CD4-positive, alpha-beta T cell treated with Interleukin-15 for 1 hour (primary cell): ENCODE measurements at places on chromosomes 5 and 9.
A peak's percentile ranks its signal among the peaks of the same experiment; 100 is the strongest.

DNA sequence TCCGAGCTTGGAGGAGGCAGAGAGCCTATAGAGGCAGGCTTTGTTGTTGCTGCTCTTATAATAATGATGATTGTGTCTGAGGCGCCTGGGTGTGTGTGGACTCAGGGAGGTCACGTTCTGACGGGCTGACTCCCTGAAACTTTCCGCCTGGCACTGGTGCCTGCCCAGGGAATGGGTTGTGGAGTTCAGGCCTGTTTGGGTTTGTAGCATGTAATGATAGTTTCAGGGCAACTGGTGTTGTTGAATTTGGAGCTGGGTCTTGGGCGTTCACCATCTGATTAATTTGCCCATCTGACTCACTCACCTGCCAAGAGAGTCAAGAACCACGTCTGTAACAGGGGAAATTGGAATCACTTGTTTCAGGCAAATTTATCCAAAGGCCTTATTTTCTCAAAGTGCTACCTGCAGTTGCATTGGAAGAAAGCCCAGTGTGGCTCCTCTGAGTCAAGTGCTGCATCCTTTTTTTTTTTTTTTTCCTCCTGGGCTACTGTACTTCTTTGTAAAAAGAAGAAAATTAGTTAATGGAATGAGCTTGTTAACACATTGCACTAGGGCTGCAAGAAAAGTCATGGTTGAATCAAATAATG is 386.5 kb downstream of the GADD45G start:
- DNase-seq = no peak

- DNase-seq = no peak
These were observed 52.9 kb upstream of the KIAA1958 start for GRCh38 chr9:112433499-112434392.

DNA sequence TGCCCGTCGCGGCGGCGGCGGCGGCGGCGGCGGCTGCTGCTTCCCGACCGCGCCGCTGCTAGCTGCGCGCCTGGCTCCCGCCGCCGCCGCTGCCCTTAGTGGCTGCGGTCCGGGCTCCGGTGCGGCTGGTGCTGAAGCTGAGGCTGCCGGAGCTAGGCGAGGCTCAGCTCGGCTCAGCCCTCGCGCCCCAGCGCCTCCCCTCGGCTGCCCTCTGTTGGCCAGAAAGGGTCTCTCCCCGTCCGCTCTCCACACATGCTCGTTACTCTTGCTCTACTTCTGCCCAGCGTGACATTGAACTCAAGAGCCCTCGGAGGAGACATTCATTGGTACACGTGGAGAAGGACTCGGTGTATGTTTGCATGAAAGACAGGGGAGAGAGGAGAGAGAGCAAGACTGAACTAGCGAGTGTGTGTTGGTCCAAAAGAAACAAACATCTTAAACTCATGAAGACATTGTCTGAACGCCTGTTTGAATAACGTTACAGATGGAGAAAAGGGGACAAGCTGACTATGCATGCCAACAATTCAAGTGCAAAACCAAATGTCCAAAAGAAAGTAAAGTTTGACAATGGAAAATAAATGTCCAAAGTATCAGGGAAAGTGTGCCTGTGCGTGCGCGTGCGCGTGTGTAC is at the start of gene HCN1:
HCN1 (minus strand) TSS at position 175 of the 631 bp plus-strand sequence.
- no peak for DNase-seq

- peak; percentile 36 for DNase-seq
These were observed 89.0 kb upstream of the MAP1B start for GRCh38 chr5:72018143-72018803.

- DNase-seq = no peak
These were observed 89.4 kb upstream of the CD180 start for GRCh38 chr5:67286006-67286405.

DNA sequence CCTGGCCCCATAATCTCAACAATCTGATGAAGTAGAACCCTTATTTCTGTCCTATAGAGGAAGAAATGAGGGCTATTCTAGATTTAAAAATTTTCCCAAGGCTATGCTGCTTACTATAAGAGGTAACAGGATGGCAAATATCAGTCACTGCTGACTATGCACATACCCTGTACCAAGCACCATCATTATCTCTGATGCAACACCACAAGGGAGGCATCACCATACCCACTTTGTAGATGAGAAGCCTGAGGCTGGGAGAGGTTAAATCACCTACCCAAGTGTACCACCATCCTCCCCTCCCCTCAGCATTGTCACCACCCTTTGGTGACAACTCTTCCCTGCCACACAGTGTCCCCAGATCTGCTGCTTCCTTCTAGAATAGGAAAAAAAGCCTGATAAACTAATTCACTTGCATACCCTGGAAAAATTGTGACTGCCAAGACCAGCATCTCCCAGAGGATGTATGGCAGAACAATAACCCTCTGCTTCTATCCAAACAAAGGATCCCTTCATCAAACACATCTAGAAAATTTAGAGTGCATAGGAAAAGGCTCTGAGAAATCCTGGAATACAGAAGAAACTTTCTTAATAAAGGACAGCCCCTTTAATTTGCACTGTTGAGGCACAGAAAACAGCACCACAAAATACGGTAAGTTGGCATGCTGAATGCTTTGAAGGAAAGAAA is 48.3 kb downstream of the PRRC1 start:
- no peak for DNase-seq

GRCh38 chr5:174500636-174501035 is 223.7 kb upstream of the MSX2 start:
- no peak for DNase-seq

GRCh38 chr9:21549251-21549765 is 67.2 kb upstream of the IFNE start:
- no peak for DNase-seq

DNA sequence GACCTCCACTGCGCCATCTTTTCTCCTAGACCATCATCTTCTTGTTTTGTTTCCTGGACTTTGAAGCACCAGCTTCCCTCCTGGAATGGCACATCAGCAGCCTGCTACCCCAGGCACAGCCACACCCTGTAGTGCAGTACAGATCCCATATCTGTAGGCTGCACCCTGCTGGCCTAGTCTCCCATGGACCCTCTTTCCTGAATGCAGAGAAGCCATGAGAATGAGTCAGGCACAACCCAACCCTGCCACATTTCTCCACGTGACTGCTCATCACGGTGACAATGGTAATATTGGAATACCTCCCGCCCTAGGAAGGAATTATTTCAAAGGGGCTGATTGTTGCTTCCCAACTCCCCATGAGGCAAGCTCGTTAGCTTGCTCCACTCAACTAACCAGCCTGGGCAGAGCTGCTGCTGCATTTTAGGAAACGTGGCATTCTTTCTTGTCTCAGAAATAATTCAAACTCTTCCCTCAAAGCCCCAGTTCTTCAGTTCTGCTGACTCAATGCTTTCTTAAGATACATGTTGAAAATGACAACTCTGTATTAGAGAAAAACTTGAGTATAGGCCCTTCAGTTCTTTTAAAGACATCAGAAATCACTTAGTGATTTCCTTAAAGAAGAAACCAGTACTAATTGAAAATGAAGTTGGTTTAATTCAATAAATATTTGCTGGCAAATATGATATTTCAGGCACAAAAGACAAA is 328.1 kb downstream of the MLLT3 start:
- DNase-seq = no peak

DNA sequence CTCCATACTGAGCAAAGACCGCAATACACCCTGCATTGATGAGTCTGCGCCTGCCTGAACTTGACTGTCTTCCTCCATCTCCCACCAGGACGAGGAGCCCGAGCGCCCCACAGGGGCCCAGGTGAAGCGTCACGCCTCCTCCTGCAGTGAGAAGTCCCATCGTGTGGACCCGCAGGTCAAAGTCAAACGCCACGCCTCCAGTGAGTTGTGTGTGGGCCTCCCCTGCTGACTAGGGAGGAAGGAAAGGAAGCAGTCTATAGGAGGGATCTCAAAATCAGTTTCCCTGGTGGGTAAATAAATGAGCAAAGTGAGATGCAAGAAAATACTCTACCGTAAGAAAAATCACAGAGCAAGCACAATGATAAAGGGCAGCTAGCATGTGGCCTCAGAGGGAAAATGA is 22.8 kb upstream of the GRPEL2 start:
- DNase-seq = no peak

- no peak for DNase-seq
These were observed 1.0 kb upstream of the NIM1K start for GRCh38 chr5:43190755-43191603.

- no peak for DNase-seq
These were observed 54.3 kb downstream of the TMC1 start for GRCh38 chr9:72575666-72576065.

DNA sequence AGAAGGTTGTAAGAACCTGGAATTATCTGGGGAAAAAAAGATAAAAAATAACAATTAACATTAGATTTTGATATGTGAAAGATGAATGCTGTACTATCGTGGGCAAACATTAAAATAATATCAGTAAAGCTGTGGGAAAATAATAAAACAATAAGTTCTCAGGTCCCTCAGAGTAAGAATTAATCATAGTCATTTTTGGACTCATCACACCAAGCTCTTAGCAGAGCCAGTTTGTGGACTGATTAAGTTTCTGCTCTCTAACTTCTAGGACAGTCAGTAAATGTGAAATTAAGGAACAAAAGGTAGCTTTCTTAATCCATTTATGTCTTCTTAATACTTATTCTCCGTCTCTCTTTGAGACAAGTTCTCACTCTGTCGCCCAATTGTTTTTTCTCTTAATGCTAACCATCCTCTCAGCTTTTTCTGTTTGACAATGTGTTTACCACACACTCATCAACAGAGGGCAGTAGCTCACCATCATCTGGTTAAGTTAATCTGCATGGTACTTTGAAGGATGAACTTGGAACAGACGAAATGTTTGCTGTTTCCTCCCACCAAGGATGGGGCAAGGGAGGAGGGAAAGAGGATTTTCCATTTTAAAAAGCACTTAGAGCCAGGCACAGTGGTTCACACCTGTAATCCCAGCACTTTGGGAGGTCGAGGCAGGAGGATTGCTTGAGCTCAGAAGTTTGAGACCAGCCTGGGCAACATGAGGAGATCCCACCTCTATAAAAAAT is 5.3 kb upstream of the ACO1 start:
- DNase-seq = peak; percentile 44

DNA sequence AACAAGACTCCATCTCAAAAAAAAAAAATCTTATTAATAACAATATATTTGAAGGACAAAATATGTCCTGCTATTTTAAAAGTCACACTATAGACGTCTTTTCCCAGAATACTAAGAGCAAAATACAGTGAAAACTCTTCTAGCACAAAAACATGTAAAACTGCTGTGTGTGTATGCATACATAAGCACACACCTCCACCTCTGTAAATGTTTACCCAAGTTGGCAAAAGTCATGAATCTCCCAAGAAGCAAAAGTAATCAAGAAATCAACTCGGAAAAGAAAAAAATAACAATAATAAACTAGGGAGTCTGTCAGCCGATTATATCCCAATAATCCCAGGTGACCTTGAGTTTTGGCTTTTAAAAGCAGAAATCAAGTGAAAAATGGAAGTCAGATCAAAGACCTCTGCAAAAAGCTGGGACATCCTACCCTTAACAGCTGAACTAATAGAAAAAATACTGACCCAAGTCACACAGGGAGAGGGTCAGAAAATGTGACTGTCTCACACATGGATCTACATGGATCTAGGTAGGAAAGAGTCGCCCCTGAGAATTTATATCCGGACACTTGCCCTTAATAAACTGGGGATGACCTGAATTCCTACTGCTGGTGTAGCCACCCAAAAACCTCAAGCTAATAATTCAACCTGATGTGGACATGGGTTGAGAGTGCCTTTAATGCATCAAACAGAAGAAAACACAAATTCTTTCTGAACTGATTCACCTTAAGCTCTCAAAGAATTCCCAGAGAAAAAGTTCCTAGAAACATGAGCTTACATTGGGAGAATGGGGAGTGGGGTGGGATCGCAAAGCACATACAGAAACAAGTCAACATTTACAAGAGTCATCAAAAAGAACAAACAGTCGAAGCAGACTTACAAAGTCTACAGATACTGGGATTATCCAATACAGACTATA is 29.9 kb downstream of the LPAR1 start:
- no peak for DNase-seq

GRCh38 chr5:148523139-148523538 is 131.2 kb downstream of the HTR4 start:
- no peak for DNase-seq

DNA sequence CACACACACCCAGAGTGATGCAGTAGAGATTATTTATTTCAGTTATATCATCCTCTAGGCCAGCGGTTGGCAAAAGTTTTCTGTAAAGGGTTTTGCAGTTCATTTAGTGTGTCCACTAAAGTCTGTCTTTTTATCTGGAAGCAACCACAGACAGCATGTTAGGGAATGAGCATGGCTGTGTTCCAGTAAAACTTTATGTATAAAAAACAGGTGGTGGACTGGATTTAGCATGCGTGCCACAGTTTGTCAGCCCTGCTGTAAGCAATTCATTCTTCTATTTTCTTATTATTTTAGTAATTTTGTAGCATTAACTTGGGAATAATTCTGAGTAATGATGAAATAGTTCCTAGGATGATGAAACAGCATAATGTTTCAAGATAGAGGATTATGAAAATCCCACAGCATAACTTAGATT is 51.7 kb downstream of the CCNH start:
- DNase-seq = no peak

DNA sequence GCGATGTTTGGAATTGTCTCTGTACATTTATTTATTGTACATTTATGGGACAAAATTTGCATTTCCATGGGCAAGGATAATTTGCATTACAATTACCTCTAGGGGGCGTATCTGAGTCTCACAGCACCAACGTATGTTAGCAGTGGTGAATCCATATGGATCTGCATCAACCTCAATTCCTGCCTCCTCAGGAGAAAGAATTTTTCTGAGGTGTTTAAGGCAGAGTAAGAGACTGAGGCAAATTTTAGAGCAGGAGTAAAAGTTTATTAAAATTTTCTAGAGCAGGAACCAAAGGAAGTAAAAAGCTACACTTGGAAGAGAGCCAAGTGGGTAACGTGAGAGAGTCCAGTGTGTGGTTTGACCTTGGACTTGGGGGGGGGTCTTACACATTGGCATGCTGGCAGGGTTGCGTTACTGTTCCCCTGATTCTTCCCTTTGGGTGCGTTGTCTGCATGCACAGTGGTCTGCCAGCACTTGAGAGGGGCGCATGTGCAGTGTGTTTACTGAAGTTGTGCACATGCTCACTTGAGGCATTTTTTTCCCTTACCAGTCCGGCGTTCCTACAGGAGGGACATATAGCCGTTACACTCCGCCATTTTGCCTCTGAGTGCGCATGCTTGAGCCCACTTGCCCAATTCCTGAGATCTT is 21.0 kb upstream of the RAB14 start:
- no peak for DNase-seq
